ENCODE measurements at places on chromosomes 13 and 19. TPM values are rescaled to one million over a fixed set of nuclear protein-coding genes. Genes with fewer than 3 reads are reported as not detected.

The LCP1 gene
- total RNA-seq, result 58.1 TPM

The KIR2DL4 gene
- total RNA-seq, result not detected

The KCNN1 gene
- 5.6 TPM for total RNA-seq

DNA sequence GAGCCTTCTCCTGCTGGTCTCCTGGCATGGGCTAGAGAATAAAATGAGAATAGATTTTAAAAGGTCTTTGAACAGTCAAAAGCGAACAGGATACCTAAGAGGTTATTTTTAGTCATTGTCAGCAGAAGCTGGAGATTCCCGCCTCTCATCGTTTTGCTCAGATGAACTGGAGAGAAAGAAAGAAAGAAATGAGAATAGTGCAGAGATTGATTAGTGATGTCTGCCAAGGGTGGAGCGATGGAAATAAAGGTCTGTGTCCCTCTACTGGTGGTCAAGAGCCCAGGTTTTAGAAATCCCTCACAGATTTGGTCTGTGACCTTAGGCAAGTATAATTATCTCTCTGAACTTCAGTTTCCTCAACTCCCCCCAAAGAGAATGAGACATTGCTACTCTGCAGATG lies 5.3 kb downstream of the NCAN start:
- H3K27me3 ChIP-seq, result peaks cover 14% of the 10 kb centered on the region
- no peak for DNase-seq
- H3K27ac ChIP-seq, result no peak overlapping the region
- no peak overlapping the region for H3K4me3 ChIP-seq

DNA sequence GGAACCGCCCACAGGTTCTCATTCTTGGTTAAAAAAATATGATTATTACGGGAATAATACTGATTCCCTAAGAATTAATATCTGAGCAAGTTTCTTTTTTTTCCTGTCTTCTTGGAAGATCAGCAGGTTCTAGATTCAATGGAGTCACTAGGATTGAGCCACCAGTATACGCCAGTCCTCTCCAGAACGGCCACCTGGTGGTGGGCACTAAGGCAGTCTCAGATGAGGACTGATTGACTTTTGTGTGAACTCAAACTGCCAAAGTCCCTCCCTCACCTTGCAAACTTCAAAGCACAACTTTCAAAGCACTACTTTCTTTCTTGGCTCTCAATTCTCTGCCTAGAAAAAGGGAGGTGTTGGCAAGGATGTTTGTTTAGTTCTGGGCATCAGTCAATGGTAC lies 33.3 kb upstream of the ALOX5AP start:
- no peaks in the 10 kb centered on the region for H3K27me3 ChIP-seq
- H3K27ac ChIP-seq, result no peak overlapping the region
- H3K4me1 ChIP-seq, result no peaks in the 10 kb centered on the region
- no peak overlapping the region for H3K4me3 ChIP-seq

DNA sequence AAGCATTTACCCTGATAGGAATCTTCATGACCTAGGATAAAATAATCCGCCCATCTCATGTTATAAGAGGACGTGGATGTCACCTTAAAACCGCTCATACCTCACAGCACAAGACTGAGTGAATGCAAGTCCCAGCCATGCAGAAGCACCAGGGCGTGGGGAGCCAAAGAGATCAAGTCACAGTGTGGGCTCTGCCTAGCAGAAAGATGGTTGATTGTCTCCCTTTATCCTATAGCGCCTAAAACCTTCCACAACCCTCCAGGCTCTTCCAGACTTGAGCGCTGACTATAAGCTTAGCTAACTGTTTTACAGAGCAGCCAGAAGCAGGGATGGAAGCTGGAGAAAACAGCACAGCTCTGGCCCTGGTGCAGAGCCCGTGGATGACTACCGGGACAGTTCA lies 6.8 kb upstream of the ANKRD10 start:
- no peaks in the 10 kb centered on the region for H3K27me3 ChIP-seq
- H3K4me3 ChIP-seq, result no peak overlapping the region
- DNase-seq, result no peak

All from prostate gland (tissue), 2 donors.